ENCODE measurements at places on chromosomes 5 and 9.

DNA sequence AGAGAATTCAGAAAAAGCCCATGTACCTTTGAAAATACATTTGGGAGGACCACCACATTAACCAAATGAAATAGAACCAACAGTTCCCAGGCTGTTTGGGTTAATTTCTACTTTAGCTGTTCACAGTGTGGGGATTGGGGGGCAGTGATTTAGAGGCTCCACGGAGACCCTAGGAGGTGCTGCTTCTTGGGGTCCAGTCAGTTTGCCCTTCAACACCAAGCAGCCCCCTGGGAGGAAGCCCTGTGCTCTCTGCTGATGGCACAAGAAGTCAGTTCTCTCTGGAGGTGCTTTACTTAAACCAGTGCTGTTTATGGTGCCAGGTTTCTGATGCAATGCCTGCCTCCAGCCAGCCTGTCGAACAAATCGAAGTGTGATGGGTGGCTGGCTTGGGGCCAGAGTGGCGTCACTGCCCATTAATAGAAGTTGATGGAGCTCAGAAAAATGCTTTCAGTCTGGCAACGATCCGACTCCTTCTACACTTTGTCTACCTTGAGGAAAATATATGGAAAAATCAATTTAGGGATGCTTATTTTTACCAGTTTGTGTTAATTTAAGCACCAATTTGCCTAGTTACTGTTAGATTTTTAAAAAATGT, 134.0 kb downstream of the SNX18 start:
- no peak for DNase-seq

DNA sequence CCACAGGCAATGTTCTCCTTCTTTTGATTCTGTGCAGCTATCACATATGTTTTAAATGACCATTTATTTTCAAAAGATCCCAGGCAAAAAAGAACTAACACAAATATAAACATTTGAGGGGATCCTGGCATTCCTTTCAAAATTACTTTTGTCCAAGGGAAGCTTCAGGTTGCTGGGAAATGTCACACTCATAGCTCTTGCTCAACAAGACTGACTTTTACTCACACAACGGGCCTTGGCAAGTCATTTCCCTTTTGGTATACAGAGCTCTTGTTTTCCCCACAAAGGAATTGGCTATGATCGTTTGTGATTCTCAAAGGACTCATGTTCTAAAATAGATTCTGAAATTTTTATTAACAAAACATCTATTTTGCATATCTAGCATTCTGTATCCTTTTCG, 4.5 kb upstream of the PALM2AKAP2 start:
- DNase-seq, result no peak

- DNase-seq, result no peak
Observed at GRCh38 chr9:2338777-2339365, 282.7 kb upstream of the VLDLR start.

GRCh38 chr9:95083086-95083768, 234.3 kb downstream of the FANCC start:
- DNase-seq, result no peak

- DNase-seq, result no peak
Observed at GRCh38 chr5:171850324-171850947, 64.8 kb downstream of the SMIM23 start.

- DNase-seq, result no peak
Observed at GRCh38 chr9:110059461-110059860, 148.5 kb downstream of the C9orf152 start.

- DNase-seq, result no peak
Observed at GRCh38 chr9:86200599-86201162, 58.8 kb downstream of the C9orf153 start.

DNA sequence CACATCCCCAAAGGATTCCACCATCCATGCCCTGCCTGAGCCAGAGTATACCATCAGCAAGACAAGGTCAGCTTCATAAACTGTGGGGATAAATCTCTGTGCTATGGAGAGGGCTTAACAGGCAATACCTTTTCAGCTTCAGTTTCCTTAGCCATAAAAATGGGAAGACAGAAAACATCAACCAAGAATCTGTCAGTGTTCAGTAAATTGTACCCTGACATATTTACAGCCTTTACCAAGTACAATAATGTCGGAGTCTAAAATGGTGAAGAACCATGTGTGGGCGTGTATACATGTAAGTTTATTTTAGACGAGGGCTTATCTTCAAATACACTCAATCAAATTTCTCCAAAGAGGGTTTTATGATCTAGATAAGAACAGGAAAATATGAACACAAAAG, 94.7 kb downstream of the ELAVL2 start:
- DNase-seq, result no peak

GRCh38 chr5:139684881-139685749, 37.0 kb downstream of the CXXC5 start:
- no peak for DNase-seq

GRCh38 chr5:96626956-96627355, 35.2 kb upstream of the CAST start:
- DNase-seq, result no peak

DNA sequence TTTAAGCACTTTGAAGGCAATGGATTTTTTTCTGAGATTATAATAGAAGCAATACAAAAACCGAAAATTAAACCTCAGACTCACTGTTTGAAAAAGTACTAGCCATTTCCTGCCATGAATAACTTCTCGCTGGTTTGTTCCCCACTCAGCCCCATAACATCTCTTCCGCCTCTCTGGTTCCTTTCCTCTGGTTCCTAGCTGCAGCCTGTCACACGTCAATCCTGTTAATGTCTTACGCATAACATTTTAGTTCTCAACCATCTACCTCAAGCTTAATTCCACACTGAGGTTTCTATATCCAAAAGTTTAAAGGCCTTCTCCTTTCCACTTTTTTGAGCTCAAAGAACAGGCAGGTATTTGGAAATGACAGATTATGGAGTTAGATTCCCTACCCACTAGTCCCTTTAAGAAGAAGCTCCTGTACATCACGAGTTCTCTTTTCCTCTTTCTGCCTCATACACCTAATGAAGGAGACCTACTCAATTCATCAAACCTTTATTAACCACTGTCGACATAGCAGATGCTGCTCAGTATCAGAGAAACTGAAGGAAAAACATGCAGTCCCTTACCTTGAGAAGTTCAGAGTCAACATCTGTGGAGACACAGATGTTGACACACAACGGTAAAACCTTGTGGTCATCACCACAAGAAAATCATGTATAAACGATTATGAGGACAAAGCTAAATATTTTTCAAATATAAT, 243.0 kb upstream of the PTGER4 start:
- DNase-seq, result no peak

- DNase-seq, result no peak
Observed at GRCh38 chr5:133990396-133990795, 14.4 kb downstream of the VDAC1 start.

GRCh38 chr9:123599781-123600180, 243.8 kb downstream of the CRB2 start:
- DNase-seq, result no peak

DNA sequence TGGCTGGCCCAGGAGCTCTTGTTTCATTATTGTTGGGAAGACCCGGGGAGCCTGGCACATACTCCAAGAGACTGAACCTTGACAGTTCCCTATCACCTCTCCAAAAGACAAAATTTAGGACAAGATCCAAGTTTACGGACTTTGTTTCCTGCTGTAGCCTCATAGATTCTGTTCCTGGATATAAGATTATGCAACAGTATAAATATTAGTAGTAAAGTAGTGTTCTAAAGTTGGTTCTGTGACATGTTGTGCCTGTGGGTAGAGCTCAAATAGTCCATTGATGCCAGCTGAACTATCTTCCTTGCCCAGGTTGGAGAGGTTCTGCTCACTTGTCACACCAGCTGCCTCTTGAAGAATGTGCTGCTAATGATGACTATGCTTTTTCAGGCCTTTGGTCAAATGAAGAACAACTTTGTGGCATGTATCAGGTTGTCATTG, 430.2 kb downstream of the DMAC1 start:
- no peak for DNase-seq

GRCh38 chr5:112573441-112573840, 154.4 kb upstream of the EPB41L4A start:
- DNase-seq, result no peak

Measured in stimulated activated CD8-positive, alpha-beta memory T cell treated with anti-CD3 and anti-CD28 coated beads, Interleukin-2, amount 100 ng/mL, for 48 hours (primary cell).